Activated CD4-positive, alpha-beta T cell treated with anti-CD3 and anti-CD28 coated beads for 1 hour (primary cell): ENCODE measurements at places on chromosomes 7 and 10.

DNA sequence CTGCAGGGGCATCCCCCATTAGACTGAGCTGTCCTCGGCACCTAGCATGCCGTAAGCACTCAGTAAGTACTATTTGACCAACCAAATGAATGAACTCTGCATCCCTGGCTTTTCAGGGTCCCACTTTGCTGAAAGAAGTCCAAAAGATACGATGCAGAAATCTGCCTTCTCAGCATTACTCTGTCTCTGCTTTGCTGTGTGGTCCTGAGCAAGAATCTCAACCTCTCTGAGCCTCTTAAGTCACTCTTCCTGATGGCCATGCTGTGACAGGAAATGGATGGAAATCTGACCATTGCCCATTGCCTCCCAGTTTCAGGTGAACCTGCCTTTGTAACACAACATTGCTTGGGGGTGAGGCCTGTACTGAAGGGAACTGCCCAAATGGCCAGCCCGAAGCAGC, 48.0 kb downstream of the GPAM start:
- no peak for DNase-seq

GRCh38 chr10:31157123-31158010, 125.7 kb upstream of the ZNF438 start:
- no peak for DNase-seq

DNA sequence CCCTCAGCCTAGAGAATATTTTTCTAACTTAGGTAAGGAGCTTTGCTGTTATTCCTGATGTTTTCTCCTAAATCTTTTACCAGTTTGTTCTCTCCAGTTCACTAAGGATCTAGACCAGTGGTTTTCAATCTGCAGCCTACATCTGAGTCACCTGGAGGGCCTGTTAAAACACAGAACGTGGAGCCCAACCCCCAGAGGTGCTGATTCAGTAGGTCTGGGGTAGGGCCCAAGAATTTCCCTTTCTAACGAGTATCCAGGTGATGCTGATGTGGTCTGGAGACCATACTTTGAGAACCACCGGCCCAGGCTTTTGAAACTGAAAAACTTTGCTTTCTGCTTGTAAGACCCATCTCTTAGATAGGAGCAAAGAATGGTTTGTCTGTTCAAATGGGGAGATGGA, 51.2 kb upstream of the KMT2E start:
- no peak for DNase-seq

DNA sequence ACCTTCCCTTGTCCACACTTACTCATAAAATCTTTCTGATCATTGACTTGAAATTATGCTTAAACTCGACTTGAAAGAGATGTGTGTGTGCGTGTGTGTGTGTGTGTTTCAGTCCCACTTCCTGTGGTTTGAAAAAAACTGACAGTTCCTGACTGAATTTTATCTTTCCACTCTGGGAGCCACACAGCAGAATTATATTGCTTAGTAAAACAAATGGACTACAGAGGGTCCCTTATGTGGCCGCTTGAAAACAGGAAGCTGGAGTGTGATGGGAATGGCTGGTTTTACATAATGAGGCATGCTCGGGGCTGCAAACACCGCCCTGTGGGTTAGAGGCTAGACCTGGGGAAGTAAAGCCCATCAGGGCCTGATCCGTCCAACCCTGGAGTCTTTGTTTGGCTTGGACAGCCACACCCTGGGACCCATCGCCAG, 54.8 kb downstream of the LYZL1 start:
- no peak for DNase-seq

GRCh38 chr7:148664324-148664723, 34.4 kb upstream of the CUL1 start:
- DNase-seq = no peak

DNA sequence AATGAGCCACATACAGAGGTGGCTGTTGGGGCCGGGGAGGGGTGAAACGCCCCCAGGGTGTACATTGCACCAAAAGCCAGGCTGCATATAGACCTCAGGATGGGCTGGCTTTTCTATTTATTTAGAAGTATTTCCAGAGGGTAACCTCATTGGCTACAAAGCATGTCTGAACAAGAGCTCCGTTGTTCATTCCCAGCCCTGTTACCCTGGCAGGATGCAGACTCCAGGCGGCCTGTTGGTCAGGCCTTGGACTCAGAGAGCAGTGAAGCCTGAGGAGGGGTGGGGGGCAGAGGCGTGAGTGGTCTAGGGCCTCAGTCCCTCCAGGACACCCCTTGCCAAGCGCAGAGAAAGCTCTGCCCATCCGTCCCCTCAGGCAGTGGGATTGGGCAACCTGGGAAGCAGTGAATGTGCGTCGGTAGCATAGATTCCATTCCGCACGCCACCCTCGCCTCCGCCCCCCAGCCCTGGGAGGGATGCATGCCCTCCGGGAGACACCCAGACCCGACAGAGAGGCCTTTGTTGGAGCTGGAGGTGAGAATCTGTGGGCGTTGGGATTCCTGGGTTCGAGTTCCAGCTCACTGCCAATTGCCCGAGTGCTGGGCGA, 41.9 kb downstream of the TCF7L2 start:
- DNase-seq = no peak

GRCh38 chr10:79401015-79401921, 44.2 kb downstream of the ZCCHC24 start:
- DNase-seq = no peak

DNA sequence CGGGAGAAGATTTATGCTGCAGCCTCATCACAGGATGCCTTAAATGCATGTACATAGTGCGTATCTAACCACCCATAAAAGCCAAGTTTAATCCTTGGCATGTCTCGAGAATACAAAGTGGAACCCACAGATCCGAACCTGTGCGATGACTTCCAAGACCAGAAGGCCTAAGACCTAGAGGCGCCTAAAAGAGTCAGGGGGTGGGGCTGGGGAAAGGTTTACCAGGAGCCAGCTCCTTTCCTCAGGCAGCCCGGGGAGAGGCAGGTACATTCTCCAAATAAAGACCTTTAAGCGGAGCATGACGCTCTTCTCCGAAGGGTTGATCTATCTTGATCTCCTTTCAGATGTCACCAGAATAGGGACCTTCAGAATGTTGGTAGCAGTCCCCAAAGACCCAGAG, 9.7 kb downstream of the SP8 start:
- DNase-seq = no peak

GRCh38 chr10:53846809-53847208, 954.2 kb downstream of the PCDH15 start:
- DNase-seq = no peak

- no peak for DNase-seq
These were observed 61.7 kb upstream of the PPIF start for GRCh38 chr10:79285315-79286197.

DNA sequence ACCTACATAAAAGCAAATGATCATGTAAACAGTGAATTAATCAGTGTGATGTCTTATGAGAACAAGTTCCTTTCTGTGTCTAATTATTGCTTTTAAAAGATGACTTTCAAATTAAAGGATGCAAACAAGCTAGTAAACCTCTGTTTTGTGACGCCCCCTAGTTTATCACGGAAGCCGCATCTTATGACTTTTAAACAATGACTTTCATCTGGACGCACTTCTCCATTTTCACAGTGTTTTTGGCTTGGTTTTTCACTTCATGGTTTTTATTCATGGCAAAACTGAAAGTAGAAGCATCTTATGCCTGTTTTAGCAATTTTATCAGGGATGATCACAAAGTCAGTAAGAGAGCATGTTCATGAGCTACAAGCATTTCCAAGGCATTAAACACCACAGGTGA, 35.0 kb downstream of the ITGA8 start:
- DNase-seq = no peak

- no peak for DNase-seq
These were observed 207.6 kb downstream of the GLI3 start for GRCh38 chr7:42029405-42029804.

- no peak for DNase-seq
These were observed 166.2 kb upstream of the ASAH2 start for GRCh38 chr10:50417486-50417885.

DNA sequence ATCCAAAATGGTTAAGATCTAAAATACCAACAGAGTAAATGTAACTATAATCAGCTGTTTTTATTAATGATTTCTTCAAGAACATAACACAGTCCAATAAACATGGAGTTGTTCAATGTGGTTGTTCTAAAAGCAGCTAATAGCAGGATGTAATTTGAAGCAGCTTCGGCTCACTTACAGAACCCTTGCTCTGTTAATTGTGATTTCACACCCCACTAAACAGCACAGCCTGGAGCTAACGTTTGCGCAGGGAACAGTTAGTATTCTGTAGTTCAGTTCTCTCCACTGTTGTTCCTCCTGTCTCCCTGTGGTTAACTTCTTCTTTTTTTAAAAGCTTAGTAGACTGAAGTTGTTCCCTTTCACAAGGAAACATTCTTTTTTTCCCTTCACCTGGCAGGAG, 104.0 kb downstream of the GRM3 start:
- DNase-seq = no peak

- DNase-seq = no peak
These were observed 3.2 kb upstream of the IFIT1 start for GRCh38 chr10:89389254-89389653.

DNA sequence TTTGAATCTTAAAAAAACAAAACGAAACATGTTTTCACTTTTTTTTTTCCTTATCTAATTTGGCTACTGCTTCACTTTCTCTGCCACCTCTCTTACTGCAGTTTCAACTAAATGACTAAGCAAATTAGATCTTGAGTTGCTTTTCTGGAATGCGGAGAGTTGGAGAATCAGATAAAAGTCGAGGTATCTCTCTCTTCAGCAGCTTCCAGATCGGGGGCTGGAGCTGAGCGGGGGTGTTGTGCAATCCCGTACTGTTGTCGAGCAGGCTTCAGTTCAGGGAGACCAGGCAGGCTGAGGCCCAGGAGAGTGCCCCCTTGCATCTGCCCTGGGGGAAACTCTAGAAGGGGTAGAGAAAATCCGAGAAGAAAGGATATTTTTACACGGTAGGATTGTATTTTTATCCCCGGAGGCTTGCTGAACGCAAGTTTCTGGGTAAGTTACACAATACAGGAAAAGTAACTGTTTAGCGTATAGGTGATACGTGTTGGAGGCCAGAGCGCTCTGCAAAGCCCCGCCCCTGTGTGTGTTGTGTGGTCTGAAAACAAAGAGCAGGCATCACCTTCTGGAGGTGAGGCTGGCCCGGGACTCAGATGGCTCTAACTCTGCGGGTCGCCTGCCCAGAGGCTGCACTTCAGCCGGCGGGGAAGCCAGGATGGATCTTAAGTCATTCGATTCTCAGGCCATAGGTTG, 116.6 kb downstream of the KLF6 start:
- peak; percentile 50 for DNase-seq

DNA sequence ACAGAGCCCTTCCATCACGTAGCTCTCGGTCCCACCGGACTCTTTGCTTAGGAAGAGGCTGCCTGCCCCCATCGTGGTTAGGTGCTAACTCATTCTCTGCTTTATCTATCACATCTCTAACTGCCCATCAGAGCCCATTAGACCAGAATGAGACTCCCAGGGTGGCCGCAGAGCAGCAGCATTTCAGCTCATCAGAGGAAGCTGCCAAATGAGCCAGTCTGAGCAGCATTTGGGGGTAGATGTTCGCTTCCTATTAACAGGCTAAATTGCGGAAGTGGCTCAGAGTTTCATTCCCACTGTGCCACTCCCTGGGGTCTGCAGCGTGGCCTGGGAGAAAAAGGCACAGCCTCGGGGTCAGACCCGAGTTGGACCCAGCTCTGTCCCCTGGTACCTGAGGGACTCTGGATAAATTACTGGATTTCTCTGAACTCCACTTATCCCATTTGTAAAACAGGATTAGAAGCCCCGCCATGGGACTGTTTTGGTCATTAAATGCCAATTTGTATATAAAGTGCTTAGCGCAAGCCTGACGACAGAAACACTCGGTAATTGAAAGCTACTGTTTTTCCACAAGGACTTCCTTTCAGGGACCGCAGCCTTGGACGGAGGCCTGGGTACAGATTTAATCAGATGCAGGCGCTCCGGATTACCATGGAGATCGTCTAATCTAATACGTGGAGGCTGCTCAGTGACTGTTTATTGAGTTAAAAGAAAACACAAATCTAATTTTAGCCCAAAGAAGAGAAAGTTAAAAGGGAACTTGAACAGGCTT, 73.8 kb upstream of the PRLHR start:
- DNase-seq = no peak

GRCh38 chr10:96131621-96132020, 1.5 kb downstream of the ZNF518A start:
- no peak for DNase-seq

DNA sequence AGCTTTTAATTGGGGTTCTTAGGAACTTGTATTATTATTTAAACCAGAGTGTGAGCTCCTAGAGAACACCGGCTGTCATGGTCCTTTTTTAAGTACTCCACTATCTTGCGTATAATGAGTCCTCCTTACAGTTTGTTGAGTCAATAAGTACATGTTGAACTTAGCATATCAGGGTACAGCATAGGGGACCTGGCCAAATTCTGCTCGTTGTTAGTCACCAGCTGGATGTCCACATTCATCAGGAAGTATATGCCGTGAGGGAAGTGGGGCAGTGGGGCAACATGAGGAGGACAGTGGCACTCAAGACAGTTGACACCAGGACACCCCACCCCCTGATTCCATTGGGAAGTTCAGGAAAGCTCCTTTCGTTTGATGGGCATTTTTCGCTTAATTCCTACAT, 16.6 kb downstream of the RPP30 start:
- DNase-seq = no peak

GRCh38 chr10:29609696-29610095, 25.1 kb downstream of the SVIL start:
- DNase-seq = no peak

DNA sequence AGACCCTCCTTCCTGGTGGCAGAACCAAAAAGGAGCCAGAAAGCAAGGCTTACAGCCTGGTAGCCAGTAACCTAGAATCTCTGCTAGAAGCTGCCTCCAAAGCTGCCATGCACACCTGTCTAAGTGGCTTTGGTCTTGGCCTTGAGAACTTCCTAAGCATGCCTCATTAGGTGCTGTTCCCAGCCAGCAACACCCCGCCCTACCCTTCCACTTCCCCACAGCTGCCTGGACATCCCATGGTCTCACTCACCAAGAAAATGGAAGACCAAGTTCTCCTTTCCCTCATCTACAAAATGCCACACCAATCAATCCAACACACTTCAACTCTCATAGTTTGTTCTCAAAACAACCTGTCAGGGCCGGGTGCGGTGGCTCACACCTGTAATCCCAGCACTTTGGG, 4.2 kb downstream of the PSAP start:
- no peak for DNase-seq

- DNase-seq = no peak
These were observed 19.5 kb downstream of the WDFY4 start for GRCh38 chr10:48704156-48704555.

- no peak for DNase-seq
These were observed 92.5 kb upstream of the PITRM1 start for GRCh38 chr10:3265088-3265487.
